Activated T-helper 1 cell treated with anti-CD3 and anti-CD28 coated beads, Interleukin-2, amount 50 U/mL, for 16 hours (primary cell): ENCODE measurements at places on chromosomes 1 and 21.

DNA sequence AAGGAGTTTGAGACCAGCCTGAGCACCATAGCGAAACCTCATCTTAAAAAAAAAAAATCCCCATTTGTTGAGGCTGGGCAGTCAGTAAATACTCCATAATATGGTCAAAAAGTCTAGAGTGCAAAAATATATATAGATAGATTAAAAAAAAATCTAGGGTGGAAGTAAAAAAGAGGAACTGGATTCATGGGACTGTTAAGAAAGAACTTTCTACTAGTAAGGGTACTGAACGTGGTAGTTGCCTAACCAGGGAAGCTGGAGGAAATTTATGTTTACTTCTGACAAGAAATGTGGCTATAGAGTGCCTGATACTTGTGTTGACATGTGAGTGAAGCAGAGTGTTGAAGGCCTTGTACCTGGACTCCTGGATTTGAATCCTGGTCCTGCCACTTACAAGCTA is 265.9 kb upstream of the FAM78B start:
- no peak for DNase-seq

DNA sequence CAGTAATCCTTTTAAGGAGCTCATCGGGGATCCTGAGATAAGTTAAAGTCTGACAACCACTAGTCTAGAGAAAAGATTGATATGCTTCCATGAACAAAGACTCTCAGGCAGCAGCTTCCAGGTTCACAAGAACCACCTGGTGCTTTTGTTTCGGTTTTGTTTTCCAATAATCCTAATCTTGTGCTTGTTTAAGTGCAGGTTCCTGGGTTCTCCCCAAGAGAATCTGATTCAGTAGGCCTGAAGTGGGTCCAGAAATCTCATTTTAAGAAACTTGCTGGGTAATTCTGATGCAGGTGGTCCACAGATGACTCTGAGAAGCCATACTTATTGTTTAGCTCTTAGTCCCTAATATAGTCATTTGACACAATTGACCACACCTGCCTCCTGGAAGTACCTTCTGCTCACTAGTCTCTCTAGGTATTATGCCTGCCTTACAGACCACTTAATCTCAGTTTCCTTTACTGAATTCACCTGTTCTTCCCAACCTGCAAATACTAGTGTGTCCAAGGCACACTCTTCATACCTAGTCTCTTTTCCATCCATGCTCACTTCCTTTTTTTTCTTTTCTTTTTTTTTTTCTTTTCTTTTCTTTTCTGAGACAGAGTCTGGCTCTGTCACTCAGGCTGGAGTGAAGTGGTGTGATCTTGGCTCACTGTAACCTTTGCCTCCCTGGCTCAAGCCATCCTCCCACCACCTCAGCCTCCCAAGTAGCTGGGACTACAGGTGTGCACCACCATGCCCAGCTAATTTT is 20.5 kb upstream of the FRRS1 start:
- DNase-seq, result no peak

DNA sequence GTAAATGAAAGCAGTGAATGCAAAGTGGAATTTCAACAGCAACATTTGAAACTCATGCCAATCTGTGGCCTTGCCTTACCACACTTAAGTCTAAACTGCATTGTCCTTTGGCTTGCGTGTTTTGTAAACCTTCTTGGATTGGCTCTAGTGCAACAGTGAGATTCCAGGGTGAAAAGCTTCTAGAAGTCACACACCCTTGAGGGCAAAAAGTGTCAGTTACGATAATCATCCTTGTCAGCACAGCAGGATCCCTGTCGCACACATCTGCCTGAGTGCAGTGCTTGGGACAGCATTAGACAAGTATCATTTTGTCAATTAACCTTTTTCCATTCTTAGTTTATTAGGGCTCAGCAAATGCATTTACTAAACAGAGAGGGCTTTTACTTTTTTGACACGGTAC is 243.4 kb upstream of the PTBP2 start:
- DNase-seq, result no peak

DNA sequence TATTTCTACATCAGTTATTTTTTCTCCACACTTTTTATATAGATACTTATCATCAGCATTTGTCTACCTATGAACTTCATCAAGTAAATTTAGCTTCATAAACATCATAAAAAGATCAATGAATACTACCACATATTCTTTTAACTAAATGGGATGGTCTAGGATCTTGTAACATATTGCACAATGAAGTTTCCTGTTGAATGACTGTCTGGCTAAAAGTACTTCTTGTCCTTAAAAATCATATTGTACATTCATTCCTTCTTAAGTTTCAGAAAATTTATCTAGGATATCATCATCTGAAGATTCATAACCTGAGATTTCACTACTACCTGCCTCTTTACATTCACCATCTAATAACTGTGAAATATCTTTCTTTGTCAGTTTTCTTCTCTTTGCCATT is 69.0 kb downstream of the MAGI3 start:
- DNase-seq, result no peak

DNA sequence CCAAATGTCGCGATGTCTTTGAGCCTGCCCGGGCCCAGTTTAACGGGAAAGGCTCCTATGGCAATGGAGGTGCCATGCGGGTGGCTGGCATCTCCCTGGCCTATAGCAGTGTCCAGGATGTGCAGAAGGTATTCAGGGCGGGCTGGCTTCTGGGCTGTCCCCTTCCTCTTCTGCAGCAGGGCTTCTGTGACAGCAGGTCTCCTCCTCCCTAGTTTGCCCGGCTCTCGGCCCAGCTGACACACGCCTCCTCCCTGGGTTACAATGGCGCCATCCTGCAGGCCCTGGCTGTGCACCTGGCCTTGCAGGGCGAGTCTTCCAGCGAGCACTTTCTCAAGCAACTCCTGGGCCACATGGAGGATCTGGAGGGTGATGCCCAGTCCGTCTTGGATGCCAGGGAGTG is 3.0 kb downstream of the ADPRS start:
- DNase-seq, result no peak

DNA sequence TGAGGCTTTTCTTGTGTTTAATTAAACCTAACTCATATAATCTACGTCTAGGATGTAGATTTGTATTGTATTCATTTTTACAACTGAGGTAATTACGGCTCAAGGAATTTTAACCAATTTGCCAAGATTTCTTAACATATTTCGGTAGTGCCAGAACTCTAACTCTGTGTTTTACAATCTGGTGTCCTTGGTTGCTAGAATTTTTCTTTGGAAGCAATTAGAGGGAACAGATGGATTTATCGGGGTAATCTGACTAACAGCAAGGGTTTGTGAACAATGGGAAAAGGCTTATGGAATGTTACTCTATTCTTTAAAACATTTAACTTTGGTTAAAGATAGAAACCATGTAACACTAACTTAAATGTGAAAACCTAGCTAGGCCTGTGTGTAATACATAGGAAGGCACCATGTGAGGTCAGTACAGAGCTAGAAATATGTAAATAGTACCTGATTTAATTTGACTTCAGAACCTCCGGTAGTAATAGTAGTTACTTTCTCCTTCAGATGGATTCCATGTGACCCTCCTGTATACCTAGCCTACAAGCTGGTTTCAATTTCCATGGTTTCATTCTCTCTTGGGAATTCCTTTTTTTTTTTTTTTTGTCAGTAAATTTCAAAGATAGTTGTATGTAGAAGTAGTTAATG is 1.2 kb downstream of the MTF2 start:
- DNase-seq, result no peak

DNA sequence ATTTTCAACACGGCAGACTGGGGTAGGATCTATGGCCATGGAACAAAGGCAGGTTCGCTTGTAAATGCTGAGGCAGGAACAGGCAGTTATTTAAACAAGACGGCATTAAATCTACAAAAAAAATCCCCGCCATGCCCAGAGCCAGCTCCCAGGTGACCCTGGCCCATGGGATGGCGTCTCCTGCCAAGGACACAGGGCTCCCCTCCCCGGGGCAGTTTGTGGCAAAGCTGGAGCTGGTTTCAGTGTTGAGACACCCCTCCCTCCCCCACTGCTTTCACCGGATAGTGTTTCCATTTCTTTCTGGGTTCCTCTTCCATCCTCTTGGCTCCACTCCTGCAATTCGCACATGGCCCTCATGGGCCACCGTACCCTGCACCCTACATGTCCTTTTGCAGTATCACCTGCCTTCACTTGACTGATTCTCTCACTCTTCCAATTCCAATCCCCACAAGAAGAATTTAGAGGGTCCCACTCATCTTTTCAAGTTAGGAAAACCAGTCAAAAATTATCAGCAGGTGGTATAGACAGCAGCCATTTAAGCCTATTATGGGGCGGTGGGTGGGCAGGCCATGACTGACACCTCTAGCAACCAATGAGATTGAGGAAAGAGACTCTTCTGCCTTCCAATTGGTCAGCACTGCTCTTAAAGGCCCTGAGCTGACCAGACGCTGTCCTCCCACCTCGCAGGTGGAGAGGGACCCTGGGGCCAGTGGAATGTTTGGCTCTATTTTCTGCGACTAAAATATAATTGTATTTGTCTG is 52.0 kb downstream of the OLIG1 start:
- DNase-seq, result no peak

GRCh38 chr1:156422602-156423091 is 53.6 kb downstream of the RHBG start:
- no peak for DNase-seq

- DNase-seq, result no peak
Measured at GRCh38 chr21:36707763-36708285, 8.9 kb downstream of the SIM2 start.

GRCh38 chr1:213366141-213366831 is 315.2 kb downstream of the RPS6KC1 start:
- no peak for DNase-seq

- no peak for DNase-seq
Measured at GRCh38 chr1:47712596-47713299, 274.9 kb downstream of the FOXD2 start.

- no peak for DNase-seq
Measured at GRCh38 chr1:84192681-84193080, 48.6 kb downstream of the PRKACB start.

- DNase-seq, result no peak
Measured at GRCh38 chr1:235823684-235824083, 43.0 kb downstream of the LYST start.

DNA sequence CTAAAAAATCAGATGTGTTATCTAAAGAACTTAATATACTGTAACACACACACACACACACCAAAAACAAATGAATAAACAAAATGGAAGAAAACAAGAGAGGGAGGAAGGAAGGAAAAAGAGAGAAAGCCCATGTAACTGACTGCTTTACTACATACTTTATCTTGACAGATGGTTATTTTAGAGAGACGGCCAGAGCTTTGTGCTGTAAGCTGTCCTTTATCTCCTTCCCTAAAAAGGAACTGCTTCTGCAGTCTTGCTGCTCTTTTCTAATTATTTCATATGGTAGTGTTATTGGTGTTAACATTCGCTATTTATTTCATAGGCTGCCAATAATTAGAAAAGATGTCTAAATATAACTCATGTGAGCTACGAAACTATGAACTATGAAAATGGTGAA is 1384.6 kb downstream of the MRPL39 start:
- no peak for DNase-seq

DNA sequence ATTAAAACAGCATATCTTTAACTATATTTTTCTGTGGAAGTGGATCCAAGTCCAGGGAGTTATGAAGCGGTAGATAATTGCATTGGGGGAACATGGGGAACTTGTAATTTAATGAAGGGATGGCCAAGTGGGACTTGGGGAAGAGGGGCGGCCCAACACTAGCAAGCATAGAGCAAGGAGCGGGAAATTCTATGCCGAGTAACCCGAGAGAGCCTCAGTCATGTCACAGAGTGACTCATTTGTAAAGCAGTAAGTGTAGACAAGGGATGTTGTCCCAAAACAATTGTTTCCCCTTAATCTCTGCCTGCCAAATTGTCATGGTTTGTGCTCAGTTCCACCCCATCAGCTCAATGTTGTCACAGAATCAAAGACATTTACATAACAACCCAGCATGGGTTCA is 620.1 kb downstream of the AJAP1 start:
- DNase-seq, result no peak

GRCh38 chr1:51241119-51241518 is 5.0 kb downstream of the RNF11 start:
- DNase-seq, result no peak

DNA sequence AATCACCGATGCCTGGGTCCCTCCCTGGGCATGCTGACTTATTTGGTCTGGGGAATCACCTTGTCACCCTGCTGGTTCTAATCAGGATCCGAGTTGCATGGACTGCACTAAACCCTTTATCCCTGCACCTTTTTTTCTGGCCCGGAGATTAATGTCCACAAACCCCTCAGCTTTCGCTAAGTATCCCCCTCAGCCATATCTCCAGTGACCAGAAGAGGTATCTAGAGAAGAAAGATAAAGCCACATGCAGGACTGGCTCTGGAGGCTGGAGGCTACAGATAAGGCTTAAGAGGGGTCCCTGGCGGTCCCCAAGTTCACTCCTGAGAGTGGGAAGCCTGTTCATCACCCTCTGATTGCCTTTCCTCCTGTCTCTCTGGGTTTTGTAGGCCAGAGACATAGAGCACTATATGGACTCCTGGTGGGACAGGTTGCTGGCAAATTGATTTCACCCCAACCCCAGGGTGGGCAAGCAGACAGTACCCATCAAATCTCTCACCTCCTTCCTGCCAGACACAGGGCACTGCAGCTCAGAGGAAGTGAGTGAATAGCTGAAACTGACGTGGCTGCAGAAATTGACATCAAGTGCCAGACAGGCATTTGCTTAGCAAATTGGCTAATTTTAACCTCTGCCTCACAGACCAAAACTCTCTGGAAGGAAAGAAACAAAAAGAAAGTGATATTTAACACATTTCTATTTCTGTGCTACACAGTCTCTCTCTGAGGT is 38.8 kb downstream of the HMGB4 start:
- DNase-seq, result no peak

GRCh38 chr1:115592264-115592663 is 49.5 kb upstream of the VANGL1 start:
- DNase-seq, result no peak

- DNase-seq, result no peak
Measured at GRCh38 chr1:93605026-93605568, 76.5 kb downstream of the BCAR3 start.

DNA sequence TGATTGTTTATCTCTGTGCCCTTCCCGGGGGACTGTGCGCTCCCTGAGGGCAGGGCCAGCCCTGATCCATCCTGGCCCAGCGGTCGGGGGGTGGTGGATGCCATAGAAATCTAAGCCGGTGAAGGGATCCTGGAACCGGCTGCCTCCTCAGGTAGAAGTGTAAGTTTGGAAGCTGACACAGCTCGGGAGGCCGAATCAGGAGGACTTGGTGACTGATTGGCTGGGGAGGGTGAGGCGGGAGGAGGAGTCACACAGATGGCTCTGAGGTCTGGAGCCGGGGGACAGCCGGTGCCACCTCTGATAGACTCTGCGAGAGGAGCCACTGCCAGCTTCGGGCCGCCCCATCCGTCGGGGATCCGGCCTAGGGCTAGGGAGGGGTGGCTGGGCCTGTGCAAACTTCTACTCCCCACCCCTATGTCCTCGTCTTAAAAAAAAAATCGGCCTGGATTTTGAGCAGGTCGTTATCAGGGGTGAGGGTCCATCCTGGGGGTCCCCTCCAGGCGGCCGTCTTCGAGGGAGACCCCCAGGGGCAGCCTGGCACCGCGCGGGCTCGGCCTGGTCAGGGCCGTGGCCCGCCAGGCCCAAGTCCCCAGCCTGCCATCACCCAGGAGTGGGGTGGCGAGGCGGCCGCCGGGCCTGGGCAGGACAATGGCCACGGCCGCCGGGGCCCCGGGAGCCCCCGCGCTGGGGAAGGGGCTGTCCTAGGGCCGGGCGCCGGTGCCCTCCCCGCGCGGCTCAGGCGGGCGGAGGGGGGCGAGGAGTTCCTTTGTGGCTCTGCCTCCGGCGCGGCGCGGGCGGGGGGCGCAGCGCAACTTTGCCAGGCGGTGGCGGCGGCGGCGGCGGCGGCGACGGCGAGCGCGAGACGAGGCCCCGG is 708 bp upstream of the ZNF362 start:
- DNase-seq, result peak; percentile 10

GRCh38 chr1:67429011-67429527 is 1.1 kb downstream of the SERBP1 start:
- no peak for DNase-seq

- no peak for DNase-seq
Measured at GRCh38 chr1:182596934-182597333, 7.3 kb downstream of the RGS16 start.
